ENCODE measurements at places on chromosomes 7 and 10.

- DNase-seq = peak; percentile 17
Observed at GRCh38 chr10:88791924-88792323, 10.6 kb upstream of the LIPM start.

DNA sequence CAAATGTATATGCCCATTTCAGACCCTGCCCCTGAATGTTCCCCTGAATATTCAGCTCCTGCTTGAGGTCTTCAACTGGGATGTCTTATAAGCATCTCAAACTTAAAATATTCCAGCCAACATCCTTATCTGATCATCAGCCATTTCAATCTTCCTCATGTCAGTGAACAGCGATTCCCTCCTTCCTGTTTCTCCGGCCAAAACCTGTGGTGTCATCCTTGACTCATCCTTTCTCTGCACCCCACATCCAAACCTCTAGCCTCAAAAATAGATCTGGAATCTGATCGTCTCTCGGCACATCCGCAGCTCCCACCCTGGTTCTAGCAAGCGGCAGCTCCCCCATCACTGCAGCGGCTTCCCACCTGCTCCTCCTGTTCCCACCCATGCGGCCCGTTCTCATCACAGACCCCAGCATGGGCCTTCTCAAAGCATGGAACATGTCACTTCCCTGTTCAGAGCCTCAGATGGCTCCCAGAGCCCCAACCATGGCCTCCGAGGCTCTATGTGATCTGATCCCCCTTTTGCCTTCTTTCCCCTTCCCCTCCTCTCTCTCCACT is 165.7 kb downstream of the HECW1 start:
- no peak for DNase-seq

DNA sequence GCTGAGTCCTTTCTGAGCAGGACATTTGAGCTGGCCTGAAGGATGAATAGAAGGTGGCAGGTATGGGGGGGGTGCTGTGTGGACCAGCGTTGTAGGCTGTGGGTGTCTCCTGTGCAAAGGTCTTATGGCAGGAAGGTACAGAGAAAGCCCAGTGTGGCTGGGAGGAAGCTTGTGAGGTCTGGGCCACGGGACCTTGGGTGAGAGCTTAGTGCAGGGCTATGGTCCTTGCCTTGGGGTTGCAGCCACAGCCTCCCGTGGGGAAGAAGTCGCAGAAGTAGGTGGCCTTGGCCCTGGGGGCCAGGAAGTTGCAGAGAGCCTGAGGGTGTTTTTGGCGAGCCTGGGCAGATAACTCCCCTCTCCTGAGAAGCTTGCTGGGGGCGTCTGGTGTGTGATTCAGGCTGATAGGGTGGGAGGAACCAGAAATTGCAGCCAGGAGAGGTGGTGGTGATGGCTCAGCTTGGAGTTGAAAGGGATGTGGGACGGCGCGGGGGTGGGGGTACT is 172.0 kb upstream of the TNRC18 start:
- DNase-seq = no peak

DNA sequence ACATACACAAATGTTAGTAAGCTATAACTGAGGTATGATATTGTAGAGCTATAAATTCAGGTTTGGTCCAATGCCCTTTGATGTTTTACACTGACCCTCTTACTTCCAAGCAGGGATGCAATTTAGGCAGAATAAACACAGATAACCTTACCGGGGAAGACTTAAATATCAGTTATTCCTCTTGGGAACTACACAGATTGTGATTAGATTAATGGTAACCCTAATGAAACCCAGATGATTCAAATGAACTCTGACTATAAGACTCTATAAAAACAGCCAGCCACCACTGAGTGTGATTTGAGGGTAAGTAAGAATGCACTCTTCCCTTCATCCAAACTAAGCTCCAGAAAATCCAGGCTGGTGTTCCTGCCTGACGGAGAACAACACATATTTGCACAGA is 891.1 kb downstream of the NXPH1 start:
- no peak for DNase-seq

DNA sequence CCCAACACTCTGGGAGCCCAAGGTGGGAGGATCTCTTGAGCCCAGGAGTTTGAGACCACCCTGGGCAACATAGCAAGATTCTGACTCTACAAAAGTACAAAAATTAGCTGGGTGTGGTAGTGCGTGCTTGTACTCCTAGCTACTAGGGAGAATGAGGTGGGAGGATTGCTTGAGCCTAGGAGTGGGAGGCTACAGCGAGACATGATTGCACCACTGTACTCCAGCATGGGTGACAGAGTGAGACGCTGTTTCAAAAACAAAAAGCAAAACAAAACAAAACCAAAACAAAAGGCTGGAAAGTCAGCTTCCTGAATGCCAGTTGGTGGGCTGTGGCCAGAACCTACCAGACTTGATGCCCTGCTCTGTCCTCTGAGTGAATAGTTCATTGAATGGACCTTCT is 242.8 kb downstream of the PHTF2 start:
- no peak for DNase-seq

- DNase-seq = no peak
Observed at GRCh38 chr7:75795831-75796285, 17.7 kb downstream of the CCL24 start.

DNA sequence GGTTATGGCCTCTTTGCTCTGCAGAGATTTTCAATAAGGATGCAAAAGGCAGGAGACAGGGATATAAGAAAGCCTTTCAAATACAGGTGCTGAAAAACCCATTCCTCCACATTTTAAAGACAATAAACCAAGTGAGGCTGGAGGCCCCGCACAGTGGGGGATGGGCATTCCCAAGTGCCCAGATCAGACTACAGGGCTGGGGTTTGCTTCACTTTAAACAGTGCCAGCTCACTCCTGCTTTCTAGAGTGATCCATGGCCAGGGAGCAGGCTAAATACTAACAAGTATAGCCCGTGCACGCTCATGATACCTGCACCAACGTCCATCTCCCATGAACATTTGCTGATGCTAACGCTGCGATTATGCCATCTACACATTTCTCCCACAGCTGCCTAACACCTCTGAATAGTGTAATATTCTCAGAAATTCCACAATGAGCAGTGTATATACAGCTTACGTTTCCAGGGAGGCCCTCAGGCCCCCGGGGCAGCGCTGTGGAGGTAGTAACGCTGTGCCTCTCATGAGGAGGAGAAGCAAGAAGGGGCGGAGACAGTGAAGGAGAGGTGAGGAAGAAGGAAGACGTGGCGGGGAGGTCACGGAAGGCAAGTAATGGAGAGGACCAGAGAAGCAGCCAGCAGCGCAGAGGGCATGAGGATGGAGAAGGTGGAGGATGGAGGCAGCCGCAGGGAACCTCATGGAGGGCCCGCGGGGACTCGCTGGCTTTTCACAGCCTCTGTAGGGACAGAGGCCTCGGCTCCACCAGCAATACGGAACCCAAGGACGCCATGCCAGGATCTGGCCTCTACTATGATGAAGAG is 141.7 kb downstream of the USP6NL start:
- DNase-seq = no peak

- no peak for DNase-seq
Observed at GRCh38 chr10:73094986-73095480, 1.6 kb downstream of the P4HA1 start.

- no peak for DNase-seq
Observed at GRCh38 chr10:60155943-60156683, 233.6 kb downstream of the ANK3 start.

GRCh38 chr10:48216744-48217143 is 57.8 kb downstream of the FRMPD2 start:
- DNase-seq = no peak

- no peak for DNase-seq
Observed at GRCh38 chr7:122790132-122790531, 87.4 kb upstream of the RNF148 start.

- no peak for DNase-seq
Observed at GRCh38 chr10:62443866-62444265, 69.7 kb downstream of the ZNF365 start.

DNA sequence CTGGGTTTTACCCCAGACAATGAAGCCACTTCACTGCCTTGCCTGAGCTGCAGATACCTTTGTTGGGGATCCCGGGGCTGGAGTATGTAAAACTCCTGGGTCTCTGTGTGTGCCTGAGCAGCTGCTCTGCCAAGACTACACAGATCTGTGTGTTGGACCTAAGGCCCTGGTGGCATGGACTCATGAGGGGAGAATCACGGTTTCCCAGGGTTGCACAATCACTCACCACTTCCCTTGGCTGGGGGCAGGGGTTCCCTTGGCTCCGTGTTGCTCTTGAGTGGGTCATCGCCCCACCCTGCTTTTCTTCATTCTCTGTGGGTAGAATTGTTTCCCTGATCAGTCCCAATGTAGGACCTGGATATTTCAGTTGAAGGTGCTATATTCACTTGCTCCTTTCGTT is 13.9 kb upstream of the TBATA start:
- no peak for DNase-seq

GRCh38 chr7:110442381-110442837 is 648.5 kb upstream of the LRRN3 start:
- DNase-seq = no peak

GRCh38 chr7:132915647-132916046 is 166.2 kb downstream of the CHCHD3 start:
- DNase-seq = no peak

DNA sequence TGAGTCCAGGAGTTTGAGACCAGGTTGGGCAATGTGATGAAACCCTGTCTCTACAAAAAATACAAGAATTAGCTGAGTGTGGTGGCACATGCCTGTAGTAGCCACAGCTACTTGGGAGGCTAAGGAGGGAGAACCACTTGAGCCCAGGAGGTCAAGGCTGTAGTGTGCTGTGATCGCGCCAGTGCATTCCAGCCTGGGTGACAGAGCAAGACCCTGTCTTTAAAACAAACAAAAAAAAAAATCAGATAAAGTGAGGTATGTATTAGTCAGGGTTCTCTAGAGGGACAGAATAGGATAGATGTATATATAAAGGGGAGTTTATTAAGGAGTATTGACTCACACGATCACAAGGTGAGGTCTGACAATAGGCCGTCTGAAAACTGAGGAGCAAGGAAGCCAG is 101.5 kb upstream of the GPR26 start:
- no peak for DNase-seq

DNA sequence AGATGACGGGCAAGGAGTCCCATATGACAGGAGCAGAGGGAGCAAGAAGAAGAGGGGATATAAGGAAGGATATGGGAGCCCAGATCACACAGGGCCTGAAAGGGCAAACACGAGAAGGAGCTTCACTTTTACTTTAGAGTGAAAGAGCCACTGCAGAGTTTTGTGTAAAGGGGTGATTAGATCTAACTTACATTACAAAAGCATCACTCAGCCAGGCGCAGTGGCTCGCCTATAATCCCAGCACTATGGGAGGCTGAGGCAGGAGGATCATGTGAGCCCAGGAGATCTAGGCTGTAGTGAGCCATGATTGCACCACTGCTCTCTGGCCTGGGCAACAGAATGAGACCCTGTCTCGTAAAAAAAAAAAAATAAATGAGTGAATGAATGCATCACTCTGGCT is 91.1 kb downstream of the MPP7 start:
- no peak for DNase-seq

- DNase-seq = peak; percentile 66
Observed at GRCh38 chr7:17506095-17506494, 207.6 kb downstream of the AHR start.

DNA sequence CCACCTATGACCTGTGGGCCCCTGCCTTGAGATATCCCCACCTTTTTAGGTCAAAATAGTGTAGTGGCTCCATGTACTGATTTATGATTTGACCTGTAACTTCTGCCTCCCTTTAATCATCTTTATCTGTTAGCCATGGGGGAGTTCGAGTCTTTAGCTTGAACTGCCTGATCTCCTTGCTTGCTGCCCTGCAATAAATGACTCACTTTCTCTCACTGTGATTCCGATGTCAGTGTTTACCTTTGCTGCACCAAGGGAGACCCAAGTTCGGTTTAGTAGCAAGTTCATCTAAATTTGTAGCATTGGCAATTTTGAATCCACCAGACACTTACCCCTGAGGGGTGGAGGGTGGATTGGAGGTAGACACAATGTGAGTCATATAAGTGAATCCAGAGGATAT is 814.6 kb upstream of the AUTS2 start:
- no peak for DNase-seq

- DNase-seq = no peak
Observed at GRCh38 chr7:36547416-36547815, 157.8 kb downstream of the ANLN start.

DNA sequence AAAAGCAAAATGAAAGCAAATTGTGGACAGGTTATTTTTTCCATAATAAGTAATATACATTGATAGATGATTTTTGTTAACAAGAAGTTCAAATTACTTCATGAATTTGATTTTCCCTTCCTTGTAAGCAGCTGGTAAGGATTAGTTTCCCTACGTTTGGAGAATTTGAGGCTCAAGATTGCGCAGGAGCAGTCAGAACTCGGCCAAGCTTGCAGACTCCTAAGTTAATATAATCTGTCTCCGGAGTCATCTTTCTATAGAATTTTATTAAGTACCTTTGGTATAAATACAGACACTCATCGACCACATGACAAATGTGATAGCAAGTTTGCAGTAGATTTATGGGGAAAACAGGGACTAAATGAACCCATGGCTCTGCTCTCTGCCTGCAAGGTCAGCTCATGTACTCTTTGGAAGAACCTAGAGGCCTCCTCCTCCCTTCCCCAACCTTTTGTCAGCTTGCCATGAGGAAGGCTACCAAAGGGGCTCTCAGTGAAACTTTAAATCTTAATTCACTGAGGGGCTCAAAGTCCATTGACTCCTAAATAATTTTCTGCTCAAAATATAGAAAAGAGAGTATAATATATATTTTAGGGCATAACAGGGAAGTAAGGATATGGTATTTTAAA is 89.2 kb upstream of the CTTNBP2 start:
- DNase-seq = no peak

- no peak for DNase-seq
Observed at GRCh38 chr10:33878238-33878786, 543.8 kb upstream of the NRP1 start.

DNA sequence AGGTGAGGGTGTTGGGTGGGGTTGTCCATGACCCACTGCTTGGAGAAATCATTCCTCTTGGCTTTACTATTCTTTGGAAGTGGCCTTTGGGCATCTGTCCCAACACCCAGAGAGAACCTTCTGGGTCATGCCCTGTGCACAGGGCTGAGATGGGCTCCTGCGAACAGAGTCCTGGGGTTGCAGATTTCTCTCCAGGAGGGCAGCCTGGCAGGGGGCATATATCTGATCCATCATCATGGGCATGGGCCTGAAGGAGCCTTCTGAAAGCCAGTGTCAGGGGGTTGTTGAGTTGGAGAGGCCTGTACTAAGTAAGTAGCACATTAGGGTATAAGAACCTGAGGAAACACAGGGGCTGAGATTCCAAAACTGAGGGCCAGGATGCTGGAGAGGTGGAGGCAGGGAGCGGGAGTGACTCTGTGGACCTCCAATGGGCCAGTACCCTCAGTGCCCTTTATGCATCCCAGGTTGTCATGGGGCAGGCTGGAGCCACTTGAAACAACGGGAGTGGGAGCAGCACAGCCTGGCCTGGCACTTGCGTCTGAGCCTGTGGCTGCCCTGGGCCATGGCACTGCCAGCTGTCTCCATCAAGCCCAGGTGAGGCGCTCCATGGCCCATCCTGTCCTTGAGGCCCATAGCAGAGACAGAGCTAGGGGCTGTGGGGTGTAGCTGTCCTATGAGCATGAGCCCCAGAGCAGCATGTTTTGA is 203.7 kb downstream of the GRID1 start:
- DNase-seq = no peak

GRCh38 chr10:129844216-129844766 is 119.8 kb downstream of the EBF3 start:
- no peak for DNase-seq

GRCh38 chr10:61187601-61188000 is 243.6 kb upstream of the RHOBTB1 start:
- DNase-seq = no peak

- no peak for DNase-seq
Observed at GRCh38 chr10:29604291-29604825, 30.4 kb downstream of the SVIL start.
